ENCODE measurements at places on chromosomes 1 and 21.

GRCh38 chr1:40394491-40395172 lies 21.1 kb downstream of the SMAP2 start:
- no peak for DNase-seq

- DNase-seq, result no peak
Measured at GRCh38 chr1:13593511-13594131, 10.0 kb downstream of the PDPN start.

DNA sequence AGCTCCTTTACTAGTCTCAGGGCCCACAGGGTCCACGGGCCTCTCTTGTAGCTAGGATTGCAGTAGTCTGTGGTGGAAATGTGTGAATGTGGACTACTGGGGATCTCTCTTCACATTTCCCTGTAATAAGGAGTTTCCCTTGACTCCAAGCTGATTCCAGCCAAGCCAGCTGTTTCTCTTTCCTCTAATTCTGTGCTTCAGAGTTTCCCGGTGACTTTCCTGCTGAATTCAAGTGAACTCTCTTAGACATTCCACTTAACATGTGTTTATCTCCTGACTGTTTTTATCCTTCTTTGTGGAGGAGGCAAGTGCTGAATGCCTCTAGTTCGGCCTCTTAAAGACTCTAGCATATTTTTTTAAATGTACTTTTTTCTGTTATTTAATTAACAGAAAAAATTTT lies 354.0 kb upstream of the RGS18 start:
- no peak for DNase-seq

DNA sequence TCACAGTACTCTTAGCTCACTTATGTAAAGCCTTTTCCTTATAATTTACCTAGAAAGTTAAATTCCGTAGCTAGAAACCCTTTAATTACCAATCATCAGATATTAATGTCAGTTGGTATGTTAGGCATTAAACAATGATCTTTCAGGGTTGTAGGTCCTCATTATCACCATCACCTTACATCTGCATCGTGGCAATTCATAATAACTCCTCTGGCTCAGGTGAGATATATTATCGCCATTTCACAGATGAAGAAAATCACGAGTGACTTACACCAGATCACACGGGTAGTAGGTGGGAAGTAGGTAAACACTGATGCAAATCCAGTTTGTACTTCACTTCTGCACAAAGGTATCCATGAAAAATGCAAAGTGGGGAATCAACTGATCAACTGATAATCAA lies 639 bp downstream of the NUP133 start:
- DNase-seq, result no peak

DNA sequence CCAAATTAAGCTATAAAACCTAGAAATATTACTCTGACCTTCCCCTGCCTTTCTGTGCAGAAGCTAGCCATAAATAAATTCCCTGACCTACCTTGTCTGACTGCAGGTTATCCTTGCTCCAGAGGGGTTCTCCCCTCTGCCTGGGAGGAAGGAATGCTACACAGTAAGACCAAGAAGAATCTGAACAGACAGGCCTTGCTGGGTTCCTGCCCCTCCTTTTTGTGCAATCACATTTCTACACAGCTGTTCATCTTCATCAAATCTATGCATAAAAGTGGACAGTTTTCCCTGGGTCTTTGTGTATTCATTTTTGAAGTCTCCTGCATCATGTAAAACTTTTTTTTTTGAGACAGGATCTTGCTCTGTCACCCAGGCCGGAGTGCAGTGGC lies 50.6 kb downstream of the DNTTIP2 start:
- DNase-seq, result no peak

DNA sequence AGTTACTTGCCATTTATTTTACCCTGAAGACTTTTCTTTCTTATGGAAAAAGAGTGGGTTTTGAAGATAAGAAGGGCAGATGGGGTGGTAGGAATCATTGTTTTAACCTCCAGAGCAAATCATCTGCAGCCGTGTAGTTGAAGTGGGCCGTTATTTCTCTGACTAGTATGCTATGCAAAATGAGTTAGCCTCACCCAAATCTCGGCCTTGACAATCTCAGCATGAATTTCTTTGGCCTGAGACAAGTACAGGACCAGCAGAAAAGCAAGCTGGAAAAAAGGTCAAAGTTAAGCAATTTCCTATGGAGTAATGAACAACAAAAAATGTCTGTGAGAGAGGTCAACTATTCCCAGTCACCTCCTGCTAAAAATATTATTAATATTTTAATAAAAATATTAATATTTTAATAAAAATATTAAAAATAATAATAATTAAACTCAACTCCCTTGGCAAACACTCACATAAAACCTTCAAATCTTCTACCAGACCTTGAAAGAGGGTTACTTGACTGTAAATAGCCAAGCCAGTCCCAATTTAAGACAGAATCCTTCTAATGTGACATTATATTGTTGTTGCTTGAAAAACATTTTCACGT lies 6.8 kb upstream of the TEKT2 start:
- DNase-seq, result no peak

DNA sequence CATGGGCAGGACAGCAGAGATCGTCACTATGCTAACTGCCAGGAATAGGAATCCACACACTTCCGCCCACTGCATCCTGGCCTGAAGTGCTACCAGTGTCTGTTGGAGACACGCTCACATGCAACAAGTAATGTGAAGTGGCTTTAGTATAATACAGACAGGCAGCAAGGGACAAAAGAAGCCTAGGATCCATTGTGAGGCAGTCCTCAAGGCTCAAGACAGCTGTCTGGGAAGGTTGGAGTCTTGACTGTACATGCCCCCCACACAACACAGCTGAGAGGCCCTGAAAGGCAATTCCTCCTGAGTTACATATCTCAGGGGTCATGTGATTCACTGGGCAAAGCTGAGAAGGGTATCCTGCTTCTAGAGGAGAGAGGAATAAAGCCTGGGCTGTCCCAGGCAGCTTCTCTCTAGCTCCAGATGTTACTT lies 39.9 kb upstream of the CD1D start:
- no peak for DNase-seq

GRCh38 chr1:117633068-117633345 lies 27.2 kb downstream of the TENT5C start:
- DNase-seq, result no peak

GRCh38 chr21:16633831-16634459 lies 878.9 kb upstream of the CXADR start:
- DNase-seq, result no peak

GRCh38 chr1:224481601-224482000 lies 47.0 kb upstream of the WDR26 start:
- DNase-seq, result no peak

- no peak for DNase-seq
Measured at GRCh38 chr21:20971296-20971921, 26.8 kb upstream of the NCAM2 start.

DNA sequence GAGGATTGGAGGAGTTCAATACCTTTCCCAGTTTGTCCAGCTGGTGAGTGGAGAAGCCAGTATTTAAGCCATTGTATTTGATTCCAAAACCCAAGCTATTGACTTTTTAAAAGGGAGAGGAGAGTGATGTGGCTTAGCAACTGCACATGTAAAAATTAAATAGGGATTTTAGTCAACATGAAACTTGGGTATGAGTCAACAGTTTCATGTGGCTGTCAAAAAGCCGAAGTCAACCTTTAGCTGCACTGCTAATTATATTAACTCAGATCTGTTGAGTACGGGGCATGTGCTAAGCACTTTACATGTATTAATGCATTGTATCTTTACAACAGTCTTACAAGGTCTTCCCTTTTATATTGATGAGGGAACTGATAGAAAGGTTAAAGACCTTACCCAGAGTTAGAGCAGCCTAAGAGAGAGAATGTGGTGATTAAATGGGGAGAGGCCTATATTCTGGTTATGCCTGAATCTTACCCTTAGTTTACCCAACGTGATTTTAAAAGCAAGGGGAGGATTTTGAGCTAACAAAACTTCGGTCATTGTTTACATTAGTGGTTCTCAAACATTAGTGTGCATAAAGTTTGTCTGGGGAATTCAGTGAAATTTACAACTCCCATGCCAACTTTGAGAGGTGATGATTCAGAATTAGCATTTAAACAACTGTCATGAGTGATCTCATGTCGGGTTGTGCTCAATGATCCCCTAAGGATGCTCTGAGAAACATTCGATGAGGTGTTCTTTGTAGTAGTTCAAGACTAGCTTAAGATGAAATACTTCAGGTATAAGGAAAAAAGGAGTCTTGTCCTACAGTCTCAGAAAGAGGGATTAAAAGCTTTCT lies 6.9 kb upstream of the SLC35F3 start:
- DNase-seq, result peak; percentile 4

- DNase-seq, result no peak
Measured at GRCh38 chr1:35539073-35539823, 18.0 kb downstream of the KIAA0319L start.

DNA sequence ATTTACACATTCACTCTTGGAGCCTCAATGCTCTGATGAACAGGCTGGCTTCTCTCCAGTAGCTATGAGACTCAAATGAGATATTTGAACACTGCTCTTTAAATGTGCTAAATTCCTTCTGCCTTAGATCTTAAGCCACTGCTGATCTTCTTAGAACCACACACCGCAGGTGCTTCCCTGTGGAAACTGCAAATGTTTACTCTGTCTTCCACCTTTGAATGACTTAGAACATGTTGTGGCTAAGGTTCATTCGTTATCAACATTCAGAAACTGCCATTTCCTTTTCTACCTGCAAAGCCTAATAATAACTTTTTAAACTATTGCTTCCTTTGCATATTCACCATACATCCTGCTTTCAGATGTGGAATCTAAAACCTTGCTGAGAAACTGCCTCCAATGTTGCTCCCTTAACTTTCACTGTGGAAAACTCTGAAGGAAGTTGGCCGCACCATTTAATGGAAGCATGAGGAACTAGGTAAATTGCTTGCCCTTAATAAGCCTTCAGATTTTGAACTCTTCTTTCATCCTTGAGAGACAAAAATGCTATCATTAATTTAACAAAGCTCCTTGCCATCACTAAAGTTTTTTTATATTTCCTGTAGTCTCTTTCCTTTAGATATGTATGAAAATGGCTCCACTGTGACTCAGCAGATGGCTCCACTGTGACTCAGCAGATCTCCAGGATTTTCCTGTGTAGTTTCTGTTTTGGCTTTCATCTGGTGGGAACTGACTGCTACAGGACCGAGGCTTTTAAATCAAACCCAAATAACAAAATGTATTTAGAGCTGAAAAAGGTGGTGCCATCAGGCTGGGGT lies 143.8 kb downstream of the TNFSF18 start:
- no peak for DNase-seq

DNA sequence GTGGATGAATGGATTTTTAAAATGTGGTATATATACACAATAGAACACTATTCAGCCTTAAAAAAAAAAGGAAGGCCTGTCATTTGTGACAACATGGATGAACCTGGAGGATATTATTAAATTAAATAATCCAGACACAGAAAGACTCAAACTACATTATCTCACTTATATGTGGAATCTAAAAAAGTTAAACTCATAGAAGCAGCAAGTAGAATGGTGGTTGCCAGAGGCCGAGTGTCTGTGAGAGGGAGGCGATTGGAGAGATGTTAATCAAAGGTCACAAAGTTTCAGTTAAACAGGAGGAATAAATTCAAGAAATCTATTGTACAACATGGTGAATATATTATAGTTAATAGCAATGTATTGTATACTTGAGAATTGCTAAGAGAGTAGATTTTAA lies 39.7 kb downstream of the ZC3H11B start:
- no peak for DNase-seq

DNA sequence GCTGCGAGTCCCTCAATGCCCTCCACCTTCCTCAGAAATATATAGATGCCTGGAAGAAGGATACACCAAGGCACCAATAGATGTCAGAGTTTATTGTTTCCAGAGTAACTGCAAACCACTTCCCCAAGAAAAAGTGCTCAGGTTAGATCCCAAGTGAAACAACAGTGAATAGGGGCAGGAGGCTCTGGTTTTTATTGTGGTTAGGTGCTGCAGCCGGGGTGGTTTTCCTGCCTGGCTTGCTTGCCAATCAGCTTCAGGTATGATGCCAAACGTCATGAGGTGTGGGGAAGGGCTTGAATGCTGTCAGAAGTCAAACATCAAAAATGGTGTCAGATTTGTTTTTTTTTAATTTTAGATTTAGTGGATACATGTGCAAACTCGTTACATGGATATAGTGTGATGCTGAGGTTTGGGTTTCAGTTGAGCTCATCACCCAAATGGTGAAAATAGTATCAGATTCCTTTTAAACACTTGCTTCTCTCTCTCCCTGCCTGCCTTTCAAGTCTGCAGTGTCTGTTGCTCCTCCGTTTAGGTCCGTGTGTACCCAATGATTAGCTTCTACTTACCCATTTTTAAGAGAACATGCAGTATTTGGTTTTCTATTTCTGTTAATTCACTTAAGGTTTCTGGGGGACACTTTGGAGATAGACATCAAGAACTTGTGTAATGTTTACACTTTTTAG lies 1317.0 kb downstream of the MRPL39 start:
- DNase-seq, result no peak

DNA sequence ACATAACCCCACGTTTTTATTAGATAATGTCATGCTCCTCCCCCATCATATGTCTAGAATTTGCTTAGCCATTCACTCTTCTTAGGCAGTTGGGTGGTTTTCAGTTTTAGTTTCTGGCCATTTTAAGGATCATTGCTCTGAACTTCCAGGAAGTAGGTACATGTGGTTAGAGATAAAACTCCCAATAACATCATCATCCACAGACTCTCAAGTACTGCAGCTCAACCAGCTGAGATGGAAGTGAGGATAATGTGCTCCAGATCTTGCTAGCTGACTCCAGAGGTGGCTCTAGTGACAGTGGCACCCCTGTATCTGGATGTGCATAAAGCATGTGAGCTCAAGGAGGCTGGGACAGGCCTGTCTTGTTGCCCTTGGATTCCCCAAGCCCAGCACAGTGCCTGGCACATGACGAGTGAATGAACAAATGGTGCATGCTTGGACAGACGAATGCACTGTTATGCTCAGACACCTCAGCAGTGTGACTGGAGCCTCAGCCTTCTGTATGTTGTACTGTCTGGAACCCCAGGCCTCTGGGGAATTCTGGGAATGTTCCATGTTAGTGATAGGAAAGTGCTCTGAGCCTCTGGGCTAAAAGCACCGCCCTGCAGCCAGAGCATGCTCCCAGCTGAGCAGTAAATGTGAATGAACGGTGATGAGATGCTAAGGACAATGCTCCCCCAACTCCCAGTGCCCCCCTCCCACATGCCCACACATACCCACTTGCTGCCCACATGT lies 16.4 kb upstream of the KCNN3 start:
- DNase-seq, result no peak

GRCh38 chr1:14138687-14139086 lies 438.7 kb downstream of the PRDM2 start:
- DNase-seq, result no peak

DNA sequence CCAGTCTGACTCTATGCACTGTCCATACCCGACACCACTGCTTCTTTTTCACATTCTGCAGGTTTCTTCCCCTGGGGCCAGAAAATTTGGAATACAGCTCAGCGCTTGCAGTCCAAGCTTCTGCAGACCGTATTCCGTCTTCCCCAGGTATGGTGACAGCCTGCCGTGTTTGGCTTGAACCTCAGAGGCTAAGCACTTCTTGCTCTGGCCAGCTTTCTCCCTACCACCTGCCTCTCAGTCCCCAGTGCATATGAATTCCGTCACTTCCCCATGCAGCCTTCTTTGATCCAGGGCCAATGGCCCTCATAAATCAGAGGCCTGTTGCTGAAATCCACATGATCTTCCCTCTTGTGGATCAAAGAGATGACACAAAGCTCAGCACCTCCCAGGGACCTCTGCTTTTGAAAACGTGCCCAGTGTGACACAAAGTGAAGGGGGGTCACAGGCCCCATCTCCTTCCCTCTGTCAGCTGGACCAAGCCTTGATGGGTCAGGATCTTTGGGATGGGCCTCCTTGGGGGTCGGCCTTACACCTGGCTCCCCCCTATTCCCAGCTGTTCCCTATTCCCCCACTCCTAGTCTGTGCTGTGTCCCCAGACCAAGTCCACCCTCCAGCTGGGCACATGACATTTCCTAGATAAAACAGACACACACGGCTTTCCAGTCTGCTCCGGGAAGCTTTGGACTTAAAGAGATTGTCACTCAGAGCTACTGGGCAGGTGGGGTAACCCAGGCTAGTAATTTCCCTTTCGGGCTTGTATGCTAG lies 66.6 kb downstream of the HMGB4 start:
- no peak for DNase-seq

Data from NCI-H1930 (cell line).